ENCODE measurements at places on chromosomes 1 and 21.

DNA sequence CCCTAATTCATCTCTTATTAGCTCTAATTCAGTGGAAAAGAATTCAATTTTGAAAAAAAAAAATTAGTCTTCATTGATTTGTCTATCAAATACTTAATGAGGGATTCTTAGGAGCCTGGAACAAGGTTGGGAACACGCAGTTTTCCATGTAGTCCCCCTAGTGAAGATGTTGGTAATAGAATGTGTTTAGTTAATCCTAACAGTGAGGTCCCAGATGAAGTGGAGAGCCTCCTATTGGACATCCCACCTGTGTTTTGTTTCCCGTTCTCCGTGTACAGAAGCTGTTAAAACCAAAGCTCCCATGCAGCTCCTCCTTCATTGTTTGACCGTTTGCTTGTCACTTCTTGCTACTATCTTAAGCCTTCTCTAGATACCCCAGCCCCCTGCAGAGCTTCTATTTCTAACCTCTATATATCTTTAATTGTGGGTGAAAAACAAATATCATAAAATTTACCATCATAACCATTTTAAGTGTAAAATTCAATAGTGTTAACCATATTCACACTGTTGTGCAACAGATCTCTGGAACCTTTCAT is 67.5 kb downstream of the PCNX2 start:
- no peak for DNase-seq

DNA sequence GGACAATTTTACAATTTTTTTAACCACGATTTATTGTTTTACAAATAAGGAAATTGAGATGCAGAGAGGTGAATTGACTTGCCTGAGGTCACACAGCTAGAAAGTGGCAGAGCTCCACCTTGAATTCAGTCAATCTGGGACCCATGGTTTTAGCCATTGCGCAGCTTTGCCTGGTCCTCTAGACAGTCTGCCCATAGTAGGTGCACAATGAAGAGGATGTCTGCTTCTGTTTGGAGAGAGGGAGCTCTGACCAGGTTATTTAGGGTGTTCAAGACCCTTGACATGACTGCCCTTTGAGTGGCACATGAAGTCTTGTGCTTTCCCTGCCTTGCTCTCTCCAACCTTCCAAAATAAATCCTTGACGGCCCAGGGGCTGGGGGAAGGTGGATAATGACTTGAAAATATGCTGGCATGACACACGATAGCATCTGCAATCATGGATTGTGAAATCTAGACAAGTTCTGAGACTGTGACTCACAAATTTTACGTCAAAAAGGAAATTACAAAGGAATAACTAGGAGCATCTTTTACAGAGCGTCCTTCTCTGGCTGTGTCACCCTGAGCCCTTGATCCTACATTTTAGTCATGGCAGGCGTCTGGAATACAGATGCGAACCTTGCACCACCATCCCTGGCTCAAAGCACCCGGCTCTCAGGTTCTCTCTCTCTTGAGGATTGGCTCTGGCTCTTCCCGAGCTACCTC is 26.2 kb upstream of the ID3 start:
- no peak for DNase-seq

DNA sequence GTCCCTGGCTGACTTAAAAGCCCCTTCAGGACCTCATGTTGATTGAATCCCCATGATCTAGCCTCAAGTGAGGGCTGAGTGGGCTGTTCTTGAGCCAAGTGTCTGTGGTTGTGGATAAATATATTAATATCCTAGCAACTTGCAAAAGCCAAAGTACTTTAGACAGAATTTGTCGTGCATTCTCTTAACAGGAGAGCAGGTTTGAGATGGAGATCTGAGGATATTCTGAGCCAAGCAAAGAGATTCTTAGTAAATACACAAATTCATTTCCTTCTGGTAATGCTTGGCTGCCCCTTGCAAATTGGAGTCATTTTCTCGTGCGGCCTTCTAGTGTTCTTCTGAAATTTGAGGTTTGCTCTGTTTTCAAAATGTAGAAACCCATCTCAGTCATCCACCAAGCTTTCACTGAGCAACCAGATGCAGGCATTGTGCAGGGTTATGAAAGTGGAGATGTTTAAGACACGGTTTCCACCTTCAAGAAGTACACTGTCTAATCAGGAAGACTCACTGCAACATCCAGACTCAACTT is 242.1 kb upstream of the JUN start:
- no peak for DNase-seq

GRCh38 chr1:37944086-37944763 is 2.6 kb downstream of the INPP5B start:
- no peak for DNase-seq

- DNase-seq = no peak
Measured at GRCh38 chr1:229563701-229564100, 5.2 kb upstream of the ABCB10 start.

- no peak for DNase-seq
Measured at GRCh38 chr1:230816018-230816417, 52.3 kb downstream of the C1orf198 start.

DNA sequence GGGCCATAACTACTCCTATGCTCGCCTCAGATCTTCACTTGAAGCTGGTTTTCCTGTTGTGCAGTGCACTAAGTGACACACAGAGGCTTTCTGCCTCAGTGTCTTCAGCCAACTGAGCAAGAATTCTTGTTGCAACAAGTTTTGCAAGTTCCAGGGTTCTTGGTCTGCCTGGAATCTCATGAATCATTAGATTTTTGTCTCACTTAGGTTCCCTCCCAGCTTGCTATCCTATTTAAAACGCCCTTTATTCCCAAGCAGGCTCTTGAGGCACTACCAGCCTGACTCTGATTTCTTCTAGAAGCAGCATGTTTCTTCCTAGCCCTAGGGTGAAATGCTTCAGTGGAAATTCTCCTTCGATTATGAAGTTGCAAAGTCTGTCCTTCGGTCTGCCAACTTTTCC is 158.8 kb downstream of the C1orf21 start:
- DNase-seq = no peak

Data from GM12891 (cell line).